ENCODE measurements at places on chromosomes 16 and 17. TPM values are rescaled to one million over a fixed set of nuclear protein-coding genes. Genes with fewer than 3 reads are reported as not detected.

Gene RHBDL1
- 1.2 TPM for total RNA-seq

Gene CLDN6
- not detected for total RNA-seq

GRCh38 chr17:58384897-58385296, 32.4 kb downstream of the RNF43 start:
- H3K27me3 ChIP-seq, result peaks cover 41% of the 10 kb centered on the region
- no peaks in the 10 kb centered on the region for H3K36me3 ChIP-seq
- no peak for DNase-seq
- H3K4me1 ChIP-seq, result no peaks in the 10 kb centered on the region
- no peak overlapping the region for H3K4me3 ChIP-seq
- H3K27ac ChIP-seq, result no peak overlapping the region

- no peaks in the 10 kb centered on the region for H3K4me1 ChIP-seq
- DNase-seq, result no peak
- H3K4me3 ChIP-seq, result no peak overlapping the region
- no peak overlapping the region for H3K27ac ChIP-seq
- peaks cover 3% of the 10 kb centered on the region for H3K27me3 ChIP-seq
Observed at GRCh38 chr17:83071966-83072562, 7.3 kb upstream of the METRNL start.

Gene ARL2BP
- total RNA-seq, result 53.9 TPM

- no peaks in the 10 kb centered on the region for H3K36me3 ChIP-seq
- no peaks in the 10 kb centered on the region for H3K27me3 ChIP-seq
- no peak for DNase-seq
- no peak overlapping the region for H3K27ac ChIP-seq
- H3K4me1 ChIP-seq, result peaks cover 52% of the 10 kb centered on the region
Observed at GRCh38 chr17:44333371-44333770, 8.7 kb upstream of the SLC25A39 start.

Gene TBC1D16
- 17.0 TPM for total RNA-seq

GRCh38 chr17:9472094-9472493, 103.5 kb downstream of the STX8 start:
- no peaks in the 10 kb centered on the region for H3K36me3 ChIP-seq
- DNase-seq, result no peak
- no peak overlapping the region for H3K27ac ChIP-seq
- peaks cover 7% of the 10 kb centered on the region for H3K4me1 ChIP-seq
- no peak overlapping the region for H3K4me3 ChIP-seq

- peaks cover 41% of the 10 kb centered on the region for H3K4me1 ChIP-seq
- H3K36me3 ChIP-seq, result no peaks in the 10 kb centered on the region
- H3K4me3 ChIP-seq, result peak overlapping the region; percentile 30
- H3K27me3 ChIP-seq, result peaks cover 84% of the 10 kb centered on the region
- peak; percentile 67 for DNase-seq
Observed at GRCh38 chr17:14297161-14297851, 3.6 kb upstream of the HS3ST3B1 start.

Gene ZNF469
- total RNA-seq, result 0.96 TPM

Gene LRRC46
- total RNA-seq, result not detected

Gene CDH3
- not detected for total RNA-seq

DNA sequence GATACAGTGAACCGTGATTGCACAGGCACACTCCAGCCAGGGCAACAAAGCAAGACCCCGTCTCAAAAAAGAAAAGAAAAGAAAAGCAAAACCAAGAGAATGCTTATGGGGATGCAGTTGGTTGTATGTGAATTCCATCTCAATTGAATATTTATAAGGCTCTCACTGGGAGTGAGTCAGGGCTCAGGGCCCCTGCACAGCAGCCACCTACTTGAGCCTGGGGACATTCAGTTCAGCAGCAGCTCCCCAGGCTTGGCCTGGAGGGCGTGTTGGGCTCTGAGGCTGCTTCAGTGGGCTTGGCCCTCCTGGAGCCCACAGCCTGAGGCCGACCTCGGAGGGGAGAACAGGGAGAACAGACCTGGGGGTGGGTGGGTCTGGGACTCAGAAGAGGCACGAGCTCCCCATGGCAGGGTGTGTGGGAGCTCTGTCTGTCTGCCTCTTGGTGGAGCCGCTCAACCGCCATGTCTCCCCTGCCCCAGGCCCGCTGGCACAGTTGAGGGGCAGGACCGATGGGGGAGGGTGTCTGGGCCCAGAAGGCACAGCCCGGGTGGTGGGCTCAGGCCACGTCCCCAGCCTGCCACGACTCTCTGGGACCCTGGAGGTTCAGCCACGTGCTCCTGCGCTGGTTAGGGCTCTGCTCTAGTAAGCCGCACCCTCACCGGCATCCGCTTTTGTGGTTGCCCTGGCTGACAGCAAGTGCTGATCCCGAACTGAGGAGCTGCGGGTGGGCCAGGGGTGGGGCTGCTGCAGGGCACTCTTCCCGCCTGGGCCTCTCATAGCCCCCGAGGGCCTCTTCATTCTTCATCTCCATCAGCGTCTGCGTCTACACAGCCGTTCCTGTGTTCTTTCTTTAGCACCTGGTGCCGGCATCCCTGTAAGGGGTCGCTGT, 24.8 kb downstream of the ZFPM1 start:
- no peak overlapping the region for H3K27ac ChIP-seq
- no peaks in the 10 kb centered on the region for H3K27me3 ChIP-seq
- H3K36me3 ChIP-seq, result no peaks in the 10 kb centered on the region
- no peak for DNase-seq
- no peak overlapping the region for H3K4me3 ChIP-seq

GRCh38 chr16:8730335-8730915, 56.0 kb downstream of the ABAT start:
- no peak for DNase-seq
- no peaks in the 10 kb centered on the region for H3K27me3 ChIP-seq
- no peaks in the 10 kb centered on the region for H3K4me1 ChIP-seq
- H3K27ac ChIP-seq, result no peak overlapping the region
- H3K4me3 ChIP-seq, result no peak overlapping the region

Gene ORC6
- total RNA-seq, result 2.5 TPM

DNA sequence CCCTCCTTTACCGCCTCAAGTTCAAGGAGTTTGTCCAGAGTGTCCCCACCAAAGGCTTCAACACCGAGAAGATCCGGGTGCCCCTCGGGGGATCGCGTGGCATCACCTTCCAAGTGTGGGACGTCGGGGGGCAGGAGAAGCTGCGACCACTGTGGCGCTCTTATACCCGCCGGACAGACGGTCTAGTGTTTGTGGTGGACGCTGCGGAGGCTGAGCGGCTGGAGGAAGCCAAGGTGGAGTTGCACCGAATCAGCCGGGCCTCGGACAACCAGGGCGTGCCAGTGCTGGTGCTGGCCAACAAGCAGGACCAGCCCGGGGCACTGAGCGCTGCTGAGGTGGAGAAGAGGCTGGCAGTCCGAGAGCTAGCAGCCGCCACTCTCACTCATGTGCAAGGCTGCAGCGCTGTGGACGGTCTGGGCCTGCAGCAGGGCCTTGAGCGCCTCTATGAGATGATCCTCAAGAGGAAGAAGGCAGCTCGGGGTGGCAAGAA, 1.1 kb downstream of the ARL4D start:
- H3K36me3 ChIP-seq, result no peaks in the 10 kb centered on the region
- DNase-seq, result no peak
- peak overlapping the region; percentile 66 for H3K4me3 ChIP-seq
- H3K4me1 ChIP-seq, result peaks cover 14% of the 10 kb centered on the region
- peak overlapping the region; percentile 75 for H3K27ac ChIP-seq
- H3K27me3 ChIP-seq, result no peaks in the 10 kb centered on the region

Gene TAC4
- total RNA-seq, result 2.7 TPM

GRCh38 chr17:50605429-50605828, 29.3 kb upstream of the ABCC3 start:
- peaks cover 19% of the 10 kb centered on the region for H3K27me3 ChIP-seq
- no peak overlapping the region for H3K4me3 ChIP-seq
- no peak overlapping the region for H3K27ac ChIP-seq
- no peaks in the 10 kb centered on the region for H3K36me3 ChIP-seq

GRCh38 chr16:12240036-12240435, 263.5 kb downstream of the SNX29 start:
- peak overlapping the region; percentile 32 for H3K27ac ChIP-seq
- no peaks in the 10 kb centered on the region for H3K4me1 ChIP-seq
- H3K4me3 ChIP-seq, result no peak overlapping the region
- no peak for DNase-seq

- DNase-seq, result no peak
- H3K27me3 ChIP-seq, result no peaks in the 10 kb centered on the region
- H3K27ac ChIP-seq, result no peak overlapping the region
- H3K4me3 ChIP-seq, result no peak overlapping the region
- H3K4me1 ChIP-seq, result peaks cover 2% of the 10 kb centered on the region
Observed at GRCh38 chr17:21517538-21518293, 141.6 kb downstream of the KCNJ12 start.

DNA sequence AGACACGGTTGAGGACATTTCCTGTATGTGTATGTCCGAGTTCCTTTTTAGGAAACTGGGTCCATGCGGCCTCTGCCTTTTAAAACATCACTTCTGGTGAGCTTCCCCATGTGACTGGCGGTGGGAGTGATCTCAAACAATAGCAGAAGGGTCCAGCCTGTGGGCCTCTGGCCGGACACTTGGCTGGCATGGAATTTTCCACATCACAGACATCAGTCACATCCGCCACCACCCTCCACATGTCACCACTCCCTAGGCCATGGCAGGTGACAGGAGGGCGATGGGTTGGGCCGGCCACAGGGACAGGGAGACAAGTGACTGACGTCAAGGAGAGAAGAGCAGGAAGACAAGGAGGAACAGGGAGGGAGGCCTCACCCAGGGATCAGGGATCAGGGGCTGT, 83.7 kb downstream of the DNAH17 start:
- H3K4me3 ChIP-seq, result no peak overlapping the region
- peak; percentile 37 for DNase-seq
- no peaks in the 10 kb centered on the region for H3K27me3 ChIP-seq
- H3K27ac ChIP-seq, result no peak overlapping the region
- peaks cover 4% of the 10 kb centered on the region for H3K4me1 ChIP-seq
- H3K36me3 ChIP-seq, result no peaks in the 10 kb centered on the region

DNA sequence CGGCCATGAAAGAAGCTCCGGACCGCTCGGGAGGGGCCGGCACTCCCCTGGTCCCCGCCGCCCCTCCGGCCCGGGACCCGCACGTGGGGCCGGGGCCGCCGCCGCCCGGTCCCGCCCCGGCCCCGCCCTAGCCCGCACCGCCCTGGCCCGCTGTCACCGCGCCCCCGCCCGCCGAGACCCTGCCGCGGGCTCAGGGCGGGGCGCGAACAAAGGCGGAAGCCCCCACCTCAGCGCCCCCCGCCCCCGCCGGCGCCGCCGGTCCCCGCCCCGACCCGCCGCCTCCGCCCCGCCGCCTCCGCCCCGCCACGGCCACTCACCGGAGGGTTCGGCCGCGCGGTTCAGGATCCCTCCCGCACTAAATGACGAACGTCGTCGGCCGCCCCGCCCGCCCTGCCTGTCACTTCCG, at the start of gene ARHGDIA:
Gene ARHGDIA, minus strand, starts transcription at position 357 of the 406 bp plus-strand sequence. CDS start 1,407 bp downstream, outside the sequence.
- no peaks in the 10 kb centered on the region for H3K27me3 ChIP-seq
- peaks cover 26% of the 10 kb centered on the region for H3K36me3 ChIP-seq
- H3K27ac ChIP-seq, result peak within 1 kb of the TSS; percentile 99
- peaks cover 60% of the 10 kb centered on the region for H3K4me1 ChIP-seq

- peak overlapping the region; percentile 79 for H3K27ac ChIP-seq
- peak overlapping the region; percentile 100 for H3K4me3 ChIP-seq
- no peaks in the 10 kb centered on the region for H3K36me3 ChIP-seq
- H3K27me3 ChIP-seq, result no peaks in the 10 kb centered on the region
- no peak for DNase-seq
Observed at GRCh38 chr17:42153919-42154742, 658 bp downstream of the RAB5C start.

Gene ACSM2B
- not detected for total RNA-seq

- H3K4me3 ChIP-seq, result no peak overlapping the region
- H3K4me1 ChIP-seq, result no peaks in the 10 kb centered on the region
- H3K36me3 ChIP-seq, result no peaks in the 10 kb centered on the region
- DNase-seq, result no peak
Observed at GRCh38 chr17:28124962-28125361, 82.5 kb downstream of the NLK start.

- peaks cover 86% of the 10 kb centered on the region for H3K36me3 ChIP-seq
- H3K27ac ChIP-seq, result no peak overlapping the region
- no peak for DNase-seq
- no peaks in the 10 kb centered on the region for H3K4me1 ChIP-seq
- no peak overlapping the region for H3K4me3 ChIP-seq
Observed at GRCh38 chr16:28835864-28836760, 10.0 kb downstream of the TUFM start.

Gene SLC38A8
- total RNA-seq, result not detected

DNA sequence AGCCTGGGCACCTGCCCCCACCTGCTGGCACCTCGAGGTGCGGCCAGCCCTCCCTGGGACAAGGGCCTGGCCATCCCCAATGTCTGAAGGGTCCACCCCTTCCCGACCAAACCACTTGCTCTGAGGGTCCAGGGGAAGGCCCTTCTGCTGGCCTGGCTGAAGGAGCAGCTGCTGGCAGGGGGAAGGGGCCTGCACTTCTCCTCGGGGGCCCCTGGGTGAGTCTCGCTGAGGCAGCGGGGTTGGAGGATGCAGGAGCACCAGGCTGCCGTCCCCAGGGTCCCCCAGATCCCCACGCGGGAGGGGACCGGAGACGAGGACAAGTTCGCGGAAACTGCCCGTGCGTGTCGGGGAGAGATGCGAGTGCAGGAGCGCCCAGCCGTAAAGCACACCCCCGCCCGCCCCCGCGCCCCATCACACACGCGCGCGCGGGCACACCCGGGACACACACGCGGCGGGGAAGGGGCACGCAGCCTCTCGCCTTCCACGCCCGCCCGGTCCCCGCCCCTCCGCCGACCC, 725 bp upstream of the CACNA1H start:
- H3K4me1 ChIP-seq, result peaks cover 3% of the 10 kb centered on the region
- no peak for DNase-seq
- H3K27me3 ChIP-seq, result peaks cover 53% of the 10 kb centered on the region
- no peaks in the 10 kb centered on the region for H3K36me3 ChIP-seq
- no peak overlapping the region for H3K27ac ChIP-seq

GRCh38 chr17:488993-489757, 136.6 kb upstream of the RPH3AL start:
- no peaks in the 10 kb centered on the region for H3K27me3 ChIP-seq
- no peak for DNase-seq
- H3K4me1 ChIP-seq, result peaks cover 9% of the 10 kb centered on the region
- peak overlapping the region; percentile 75 for H3K4me3 ChIP-seq

Gene SECTM1
- total RNA-seq, result 6.0 TPM

GRCh38 chr17:77590951-77591735, 367.4 kb upstream of the TNRC6C start:
- no peaks in the 10 kb centered on the region for H3K36me3 ChIP-seq
- H3K4me1 ChIP-seq, result no peaks in the 10 kb centered on the region
- H3K4me3 ChIP-seq, result no peak overlapping the region
- H3K27me3 ChIP-seq, result no peaks in the 10 kb centered on the region
- no peak overlapping the region for H3K27ac ChIP-seq

- peaks cover 11% of the 10 kb centered on the region for H3K27me3 ChIP-seq
- no peaks in the 10 kb centered on the region for H3K4me1 ChIP-seq
- H3K4me3 ChIP-seq, result no peak overlapping the region
Observed at GRCh38 chr17:6392609-6393350, 42.1 kb downstream of the AIPL1 start.
